ENCODE measurements at places on chromosomes 5 and 9.

GRCh38 chr5:99349787-99350186 lies 421.0 kb upstream of the CHD1 start:
- no peak for DNase-seq

DNA sequence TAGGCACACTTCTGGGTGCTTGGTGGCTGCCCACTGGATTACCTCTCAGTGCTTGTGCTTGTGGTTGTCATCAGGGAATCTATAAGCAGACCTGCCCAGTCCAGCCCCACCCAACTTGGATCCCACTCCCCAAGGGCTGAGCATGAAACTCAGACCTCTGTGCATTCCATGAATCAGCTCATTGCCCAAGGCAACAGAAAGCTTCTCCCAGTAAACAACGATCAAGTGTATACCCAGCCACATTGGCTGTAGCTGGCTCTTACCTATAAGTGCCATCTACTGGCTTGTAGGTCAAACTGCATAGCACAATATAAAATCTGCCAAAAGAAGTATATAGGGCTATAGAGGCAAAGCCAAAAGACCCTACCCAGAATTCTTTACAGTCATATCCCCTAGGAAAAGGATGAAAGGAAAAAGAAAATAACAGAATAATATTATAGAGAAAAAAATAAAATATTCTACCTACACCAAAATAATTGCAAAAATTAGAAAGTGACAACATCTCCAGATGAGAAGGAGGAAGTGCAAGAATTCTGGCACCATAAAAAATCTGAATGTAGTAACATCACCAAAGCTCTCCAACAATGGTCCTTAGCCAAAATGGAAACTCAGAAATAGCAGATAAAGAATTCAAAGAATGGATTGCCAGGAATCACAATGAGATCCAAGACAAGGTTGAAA lies 321.0 kb upstream of the TRPC7 start:
- no peak for DNase-seq

GRCh38 chr5:178396796-178397720 lies 164.5 kb upstream of the PHYKPL start:
- DNase-seq, result no peak

DNA sequence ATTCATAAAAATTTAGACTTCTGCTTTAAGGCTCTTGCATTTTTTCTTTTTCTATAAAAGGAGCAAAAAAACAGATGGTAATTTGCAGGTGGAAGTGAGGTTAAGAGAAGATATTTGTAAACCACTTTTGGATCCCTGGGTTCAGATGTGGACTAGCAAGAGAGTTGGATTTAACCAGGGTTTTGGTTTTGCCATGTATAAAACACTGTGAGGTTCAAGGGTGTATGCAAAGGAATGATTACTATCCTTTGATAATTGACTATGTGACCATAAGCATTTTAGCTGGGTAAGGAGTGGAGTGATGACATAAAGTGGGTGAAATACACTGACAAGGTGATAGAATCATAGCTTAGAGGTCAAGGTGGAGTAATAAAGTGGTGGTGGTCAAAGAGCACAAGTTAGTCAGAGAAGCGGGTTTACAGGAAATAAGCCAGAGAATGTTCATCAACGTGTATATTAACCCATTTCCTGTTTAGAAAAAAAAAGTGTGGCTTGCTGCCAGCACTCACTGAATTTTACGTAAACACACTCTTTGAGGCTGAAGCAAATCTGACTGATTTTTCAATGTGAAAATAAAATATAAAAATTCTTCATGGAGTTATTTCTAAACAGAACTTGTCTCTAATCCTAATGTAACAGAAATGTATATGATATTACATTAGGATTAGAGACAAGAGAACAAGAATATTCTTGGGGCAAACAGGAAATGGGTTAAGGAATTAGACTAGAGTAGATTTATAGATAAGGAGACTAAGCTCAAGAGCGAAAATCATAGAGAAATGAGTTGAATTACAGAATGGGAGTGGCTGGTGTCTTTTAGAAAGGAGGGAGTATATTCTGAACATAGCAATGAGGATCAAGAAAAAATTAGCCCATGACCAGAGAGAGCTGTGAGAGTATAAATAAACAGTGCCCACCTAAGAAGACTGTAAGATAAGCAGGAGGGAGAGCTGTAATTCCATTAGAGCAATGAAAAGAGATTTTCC lies 74.5 kb downstream of the CDKN2A start:
- DNase-seq, result no peak

DNA sequence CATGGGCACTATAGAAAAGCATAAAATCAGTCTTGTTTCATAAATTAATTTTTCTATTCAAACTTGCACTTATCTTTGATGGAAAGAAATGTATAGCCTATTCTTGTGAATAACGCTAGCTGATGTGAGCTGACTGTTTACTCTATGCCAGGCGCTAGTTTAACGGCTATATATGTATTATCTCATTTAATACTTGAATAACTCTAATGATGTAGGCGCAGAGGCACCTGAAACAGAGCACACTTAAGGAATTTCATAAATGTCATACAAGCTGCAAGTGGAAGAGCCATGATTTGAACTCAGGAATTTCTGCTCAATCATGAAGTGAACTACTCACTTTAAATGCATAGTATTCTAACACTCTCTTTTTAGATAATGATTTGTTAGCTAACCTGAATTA lies 551.8 kb downstream of the PDE4D start:
- no peak for DNase-seq

GRCh38 chr5:59040024-59040803 lies 457.3 kb downstream of the RAB3C start:
- no peak for DNase-seq

Measured in stimulated activated CD8-positive, alpha-beta memory T cell treated with anti-CD3 and anti-CD28 coated beads, Interleukin-7, amount 100 ng/mL, for 1 hour (primary cell).